ENCODE measurements at places on chromosomes 7 and 10.

DNA sequence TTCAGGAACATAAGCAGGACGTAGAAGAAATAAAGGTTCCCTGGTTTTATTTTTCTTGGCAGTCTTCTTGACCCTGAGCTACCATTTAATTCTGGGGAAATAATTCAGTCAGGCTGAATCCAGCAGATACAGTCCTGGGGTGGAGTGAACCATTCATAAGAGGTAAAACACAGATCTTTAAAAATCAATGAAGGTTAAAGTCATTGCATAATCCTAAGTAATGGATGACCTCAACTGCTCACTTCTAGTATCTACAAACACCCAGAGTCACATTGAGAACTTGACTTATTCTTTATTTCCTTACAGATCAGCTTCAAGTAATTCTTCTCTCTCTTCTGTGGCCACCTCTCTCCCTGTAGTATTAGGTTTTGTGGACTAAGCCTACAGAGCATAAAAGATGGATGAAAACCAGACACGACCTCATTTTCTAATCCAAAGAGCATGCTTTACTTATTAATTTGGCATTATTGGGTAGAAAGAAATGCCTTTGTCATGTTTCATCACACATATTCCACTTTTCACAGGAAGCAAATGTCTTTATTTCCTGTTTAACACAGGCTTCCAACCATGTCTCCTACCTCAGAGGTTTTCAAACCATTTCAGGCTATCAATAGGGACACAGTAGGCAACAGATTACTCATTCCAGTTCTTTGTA lies 182.3 kb upstream of the IMMP2L start:
- no peak for DNase-seq

- no peak for DNase-seq
These were observed 221.0 kb downstream of the TWIST1 start for GRCh38 chr7:18896343-18896975.

DNA sequence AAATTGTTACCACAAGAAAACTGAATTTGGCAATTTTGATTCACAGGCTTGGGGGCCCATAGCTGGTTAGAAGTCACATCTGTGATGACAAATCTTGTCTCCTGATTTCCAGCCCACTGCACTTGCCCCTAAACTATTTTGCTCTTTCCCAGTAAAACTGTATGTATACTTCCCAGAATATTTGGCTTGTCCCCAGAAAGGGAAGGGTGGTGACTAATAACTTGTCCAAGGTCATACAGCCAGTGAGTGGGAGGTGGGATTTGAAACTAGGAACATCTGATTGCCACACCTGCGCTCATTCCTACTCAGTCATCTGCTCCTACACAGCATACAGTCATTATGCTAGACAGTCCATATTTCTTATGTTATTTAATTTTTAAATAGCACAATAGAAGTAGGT lies 304.5 kb downstream of the SDHAF3 start:
- DNase-seq: no peak

- no peak for DNase-seq
These were observed 106.8 kb downstream of the CYP26A1 start for GRCh38 chr10:93180482-93180931.

- no peak for DNase-seq
These were observed 14.1 kb upstream of the DUSP5 start for GRCh38 chr10:110483633-110484032.

DNA sequence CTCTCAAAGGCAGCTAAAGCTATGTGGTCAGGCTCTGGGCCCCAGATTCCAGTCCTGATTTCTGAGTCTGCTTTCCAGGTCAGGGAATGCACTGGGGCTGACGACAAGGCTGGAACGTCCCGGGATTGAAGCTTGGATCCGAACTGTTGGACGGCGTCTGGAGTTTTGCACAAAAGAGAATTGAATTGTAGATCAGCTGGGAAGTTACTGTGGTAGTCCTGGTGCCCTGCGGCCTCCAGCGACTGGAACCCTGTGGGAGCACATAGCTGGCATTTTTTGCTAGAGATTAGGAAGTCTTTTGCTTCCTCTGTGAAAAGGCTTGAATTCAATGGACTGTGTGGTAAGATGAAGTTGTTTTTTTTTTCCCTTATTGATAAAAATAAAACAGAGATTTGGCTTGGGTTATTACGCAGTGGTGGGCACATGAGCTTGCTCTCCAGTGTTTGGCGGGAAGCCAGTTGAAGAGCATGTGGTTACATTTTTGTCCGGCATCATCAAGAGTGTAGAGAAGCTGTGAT lies at the start of gene HK1:
Gene HK1, plus strand, starts transcription at position 51 of the 518 bp plus-strand sequence.
- no peak for DNase-seq

GRCh38 chr7:112214883-112215282 lies 8.4 kb downstream of the ZNF277 start:
- no peak for DNase-seq

- DNase-seq: no peak
These were observed 30.5 kb upstream of the ARMC3 start for GRCh38 chr10:22897371-22897770.

- DNase-seq: peak; percentile 2
These were observed 58.2 kb upstream of the YAE1 start for GRCh38 chr7:39507866-39508551.

DNA sequence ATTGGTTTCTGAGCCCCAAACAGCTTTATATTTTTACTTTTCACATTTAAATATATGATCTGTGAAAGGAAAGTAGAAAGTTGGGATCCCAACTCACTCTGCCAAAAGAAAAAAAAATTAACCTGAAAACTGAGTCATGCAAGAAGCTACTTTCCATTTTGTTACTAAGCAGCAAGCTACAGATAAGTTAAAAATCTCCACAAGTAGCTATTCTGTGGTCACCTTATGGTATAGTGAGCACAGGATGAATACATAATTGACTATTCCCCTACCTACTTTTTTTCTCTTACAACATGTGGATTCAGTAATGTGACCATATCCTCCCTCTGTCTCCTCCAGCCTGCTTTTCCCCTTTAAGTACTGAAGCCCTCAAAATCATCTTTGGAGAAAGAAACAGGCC lies 30.3 kb upstream of the CREB3L2 start:
- no peak for DNase-seq

DNA sequence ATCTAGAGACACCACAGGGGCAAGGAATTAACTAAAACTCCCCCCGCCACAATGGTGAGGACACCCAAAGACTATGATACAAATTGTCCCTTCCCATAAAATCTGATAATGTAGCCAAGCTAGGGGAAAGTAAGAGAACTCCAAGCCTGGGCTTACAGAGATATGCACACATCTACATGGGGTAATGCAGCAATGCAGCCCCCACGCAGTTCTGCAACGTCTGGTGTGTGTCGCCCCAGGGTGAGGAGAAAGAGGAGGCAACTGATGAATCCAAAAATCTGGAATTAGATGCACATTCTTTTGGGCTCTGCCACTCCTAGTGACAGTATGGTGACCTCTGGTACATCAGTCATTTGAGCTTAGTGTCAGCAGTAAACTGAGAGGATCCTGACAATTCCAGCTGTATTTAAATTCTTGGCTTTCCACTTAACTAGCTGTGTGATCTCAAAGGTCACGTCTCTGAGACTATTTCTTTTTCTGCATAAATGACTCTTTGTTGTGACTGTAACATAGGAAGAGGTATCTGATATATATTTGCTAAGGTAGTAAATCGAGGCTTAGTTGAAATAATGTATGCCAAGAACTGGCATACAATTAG lies 51.5 kb downstream of the PIP4K2A start:
- no peak for DNase-seq

DNA sequence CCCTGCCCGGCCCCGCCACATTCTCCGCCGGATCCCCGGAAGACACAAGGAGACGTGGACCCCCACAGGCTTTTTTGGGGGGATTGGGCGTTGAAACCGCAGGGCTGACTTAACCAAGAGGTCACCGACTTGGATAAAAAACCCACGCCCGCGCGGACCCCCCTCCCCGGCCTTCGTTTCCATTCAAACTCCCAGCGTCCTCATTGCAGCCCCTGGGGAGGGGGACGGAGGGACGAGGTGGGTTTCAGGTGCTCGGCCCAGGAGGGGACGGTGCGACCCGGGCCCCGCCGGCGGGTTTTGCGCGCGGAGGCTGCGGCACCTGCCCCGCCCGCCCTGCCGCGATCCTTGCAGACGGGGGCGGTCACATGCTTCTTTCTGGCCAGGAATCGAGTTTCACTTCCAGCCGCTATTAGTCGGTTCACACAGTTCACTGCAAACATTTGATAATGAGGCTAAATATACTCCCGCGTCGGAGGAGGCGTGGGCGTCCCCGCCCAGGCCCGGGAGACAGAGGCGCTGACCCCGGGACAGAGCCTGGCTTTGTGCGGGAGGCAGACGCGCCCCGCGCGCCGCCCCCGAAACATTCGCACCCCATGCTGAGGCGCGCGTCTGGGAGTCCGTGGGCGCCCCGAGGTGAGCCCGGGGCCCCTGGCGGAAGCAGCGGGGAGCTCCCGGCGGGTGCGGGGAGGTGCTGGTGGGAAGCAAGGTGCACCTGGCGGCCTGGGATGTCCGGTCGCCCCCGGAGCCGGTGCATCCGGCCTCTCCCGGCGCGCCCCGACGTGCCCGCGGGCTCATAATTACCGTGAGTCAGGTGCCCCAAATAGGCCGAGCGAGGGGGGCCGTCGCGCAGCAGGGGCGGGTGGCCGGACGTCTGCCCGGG lies 2.7 kb upstream of the PDGFA start:
- DNase-seq: peak; percentile 61

DNA sequence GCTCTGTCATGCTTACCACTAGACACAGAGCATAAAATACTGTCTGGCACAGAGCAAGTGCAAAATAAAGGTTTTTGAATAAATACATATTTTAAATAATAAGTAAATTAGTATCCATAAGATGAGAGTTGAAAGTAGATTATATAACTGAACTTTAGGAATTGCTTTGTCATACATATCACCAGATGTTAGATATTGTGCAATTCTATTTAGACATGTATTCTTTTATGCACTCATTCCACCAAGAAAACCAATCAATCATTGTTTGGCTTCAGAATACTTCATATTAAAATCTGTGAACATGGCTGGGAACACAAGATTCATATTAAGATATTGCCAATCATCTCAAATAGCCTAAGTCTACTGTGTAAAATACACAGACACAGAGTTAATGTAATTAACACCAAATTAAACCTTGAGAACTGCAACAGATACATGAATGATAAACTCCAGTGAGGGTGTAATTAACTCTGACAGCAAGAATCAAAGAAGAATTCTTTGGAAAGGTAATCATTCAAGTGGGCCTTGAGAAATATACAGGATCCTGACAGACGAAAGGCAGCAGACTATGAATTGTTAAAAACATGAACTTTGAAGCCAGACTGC lies 201.0 kb upstream of the PTN start:
- no peak for DNase-seq

GRCh38 chr7:48279420-48279819 lies 108.2 kb downstream of the ABCA13 start:
- DNase-seq: no peak

- no peak for DNase-seq
These were observed 158.0 kb downstream of the TRIL start for GRCh38 chr7:28800150-28800549.

- no peak for DNase-seq
These were observed 23.0 kb downstream of the JCAD start for GRCh38 chr10:30036341-30036740.

GRCh38 chr7:26348234-26348851 lies 56.7 kb downstream of the SNX10 start:
- no peak for DNase-seq

- DNase-seq: no peak
These were observed 78.1 kb upstream of the CYTH3 start for GRCh38 chr7:6350433-6351058.

DNA sequence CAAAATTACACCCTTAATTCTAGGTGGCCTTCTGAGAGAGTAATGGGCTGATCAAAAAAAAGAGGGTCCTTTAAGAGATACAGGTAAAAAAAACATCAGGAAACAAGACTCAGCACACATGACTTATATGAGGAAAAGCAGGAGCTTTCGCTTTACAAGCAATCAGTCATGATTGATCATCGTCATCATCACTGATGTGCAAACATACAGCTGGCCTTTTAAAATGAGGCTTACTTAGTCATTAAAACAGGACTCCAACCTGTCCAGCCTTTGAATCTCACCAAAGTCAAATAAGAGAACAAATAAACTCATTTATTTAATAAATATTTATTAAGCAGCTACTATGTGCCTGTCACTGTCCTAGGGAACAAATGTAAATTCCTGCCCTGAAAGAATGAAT lies 255.3 kb downstream of the SKAP2 start:
- no peak for DNase-seq

GRCh38 chr10:37623506-37623905 lies 233.9 kb downstream of the ZNF248 start:
- no peak for DNase-seq

DNA sequence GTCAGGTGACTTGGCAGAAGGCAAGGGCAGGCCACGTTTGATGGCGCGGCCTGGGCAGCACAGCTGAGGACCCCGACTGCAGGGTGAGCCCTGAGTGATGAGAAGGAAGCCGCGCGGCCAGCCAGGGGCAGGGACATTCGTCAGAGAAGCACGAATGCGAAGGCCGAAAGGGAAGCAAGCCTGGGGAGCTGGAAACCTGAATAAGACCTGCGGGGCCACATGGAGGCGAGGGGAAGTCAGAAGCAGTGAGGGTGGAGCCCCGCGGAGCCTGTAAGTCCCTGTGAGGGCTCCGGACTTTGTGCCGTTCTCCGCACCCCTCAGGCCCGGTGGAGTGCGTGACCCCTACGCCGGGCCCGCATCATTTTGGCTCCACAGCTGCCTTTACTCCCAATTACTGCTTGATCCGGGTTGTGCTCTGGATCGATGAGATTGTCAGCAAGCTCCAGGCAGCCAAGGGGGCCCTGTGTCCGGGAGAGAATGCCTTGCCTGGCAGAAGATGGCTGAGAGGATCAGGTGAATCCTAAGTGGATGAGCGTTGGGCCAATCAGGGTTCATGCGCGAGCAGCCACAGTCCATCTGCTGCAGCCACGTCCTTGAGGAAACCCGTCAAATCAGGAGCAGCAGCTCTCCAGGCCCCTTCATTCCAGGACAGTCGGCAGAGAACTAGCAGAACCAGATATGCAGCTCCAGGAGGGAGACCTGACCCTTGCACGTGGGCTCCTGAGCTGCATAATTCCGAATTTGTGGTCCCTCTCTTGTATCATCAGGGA lies 293.3 kb upstream of the SHH start:
- no peak for DNase-seq

GRCh38 chr10:96416643-96417042 lies 57.8 kb upstream of the OPALIN start:
- DNase-seq: no peak

- DNase-seq: peak; percentile 41
These were observed 45.5 kb upstream of the CYTH3 start for GRCh38 chr7:6317797-6318438.

Data from GM12891 (cell line).